ENCODE measurements at places on chromosomes 13 and 19.
A peak's percentile ranks its signal among the peaks of the same experiment; 100 is the strongest.

DNA sequence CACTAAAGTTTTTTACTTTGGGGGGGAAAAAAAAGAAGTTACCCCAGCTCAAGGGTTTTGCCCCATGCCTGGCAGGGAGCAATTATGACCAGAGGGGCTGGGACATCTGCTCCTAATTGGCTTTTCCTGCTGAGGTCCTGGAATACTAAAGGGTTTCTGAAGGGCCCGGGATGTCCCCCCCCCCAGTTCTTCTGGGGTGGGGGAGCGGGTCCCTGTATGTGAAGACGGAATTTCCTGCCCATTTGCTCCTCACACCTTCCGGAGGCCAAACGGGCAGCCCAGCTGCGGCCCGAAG, 1.1 kb upstream of the DLL3 start:
- no peak for DNase-seq

GRCh38 chr13:30362869-30363268, 55.5 kb upstream of the KATNAL1 start:
- no peak for DNase-seq

DNA sequence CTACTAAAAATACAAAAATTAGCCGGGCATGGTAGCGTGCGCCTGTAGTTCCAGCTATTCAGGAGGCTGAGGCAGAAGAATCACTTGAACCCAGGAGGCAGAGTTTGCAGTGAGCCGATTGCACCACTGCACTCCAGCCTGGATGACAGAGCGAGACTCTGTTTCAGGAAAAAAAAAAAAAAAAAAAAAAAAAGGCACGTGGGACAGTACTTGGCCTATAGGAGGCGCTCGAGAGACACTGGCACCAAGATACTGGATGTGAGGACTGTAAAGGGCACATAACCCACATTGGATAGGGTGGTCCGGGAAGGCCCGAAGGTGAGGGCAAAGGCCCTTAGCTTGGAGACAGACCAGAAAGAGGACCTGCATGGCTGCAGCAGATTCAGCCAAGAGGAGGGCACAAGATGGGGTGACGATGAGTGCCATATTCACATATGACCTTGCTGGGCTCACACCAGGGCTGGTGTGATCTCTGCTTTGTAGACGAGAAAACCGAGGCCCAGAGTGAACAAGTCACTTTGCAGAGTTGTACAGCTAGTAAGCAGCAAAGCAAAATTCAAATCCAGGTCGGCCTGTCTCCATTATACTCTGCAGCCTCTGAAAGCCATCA, 89.4 kb downstream of the DPF1 start:
- DNase-seq = peak; percentile 55

DNA sequence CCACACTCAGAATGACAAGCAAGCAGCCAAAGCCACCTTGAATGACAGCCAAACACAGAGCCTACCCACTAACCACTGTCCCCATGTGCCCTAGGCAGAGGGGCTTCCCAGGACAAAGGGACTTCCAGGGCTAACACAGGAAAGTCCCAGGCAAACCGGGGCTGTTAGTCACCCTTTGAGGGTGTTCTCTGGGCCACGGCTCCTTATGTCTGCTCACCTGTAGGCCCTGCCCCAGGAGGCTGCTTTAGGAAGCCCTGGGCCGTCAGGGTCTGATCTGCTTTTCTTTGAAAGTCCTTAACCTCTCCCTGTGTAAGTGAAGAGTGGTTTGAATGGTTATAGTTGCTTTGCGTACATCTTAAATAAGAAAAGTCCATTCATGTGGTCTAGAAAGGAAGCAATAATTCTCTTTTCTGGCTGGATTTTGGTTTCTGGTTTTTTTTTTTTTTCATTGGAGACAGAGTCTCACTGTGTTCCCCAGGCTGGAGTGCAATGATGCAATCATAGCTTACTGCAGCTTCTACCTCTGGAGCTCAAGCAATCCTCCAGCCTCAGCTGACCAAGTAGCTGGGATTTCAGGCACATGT, 161.4 kb downstream of the EFNB2 start:
- peak; percentile 88 for DNase-seq

- no peak for DNase-seq
These were observed 6.3 kb upstream of the NLRP2 start for GRCh38 chr19:54959840-54960239.

DNA sequence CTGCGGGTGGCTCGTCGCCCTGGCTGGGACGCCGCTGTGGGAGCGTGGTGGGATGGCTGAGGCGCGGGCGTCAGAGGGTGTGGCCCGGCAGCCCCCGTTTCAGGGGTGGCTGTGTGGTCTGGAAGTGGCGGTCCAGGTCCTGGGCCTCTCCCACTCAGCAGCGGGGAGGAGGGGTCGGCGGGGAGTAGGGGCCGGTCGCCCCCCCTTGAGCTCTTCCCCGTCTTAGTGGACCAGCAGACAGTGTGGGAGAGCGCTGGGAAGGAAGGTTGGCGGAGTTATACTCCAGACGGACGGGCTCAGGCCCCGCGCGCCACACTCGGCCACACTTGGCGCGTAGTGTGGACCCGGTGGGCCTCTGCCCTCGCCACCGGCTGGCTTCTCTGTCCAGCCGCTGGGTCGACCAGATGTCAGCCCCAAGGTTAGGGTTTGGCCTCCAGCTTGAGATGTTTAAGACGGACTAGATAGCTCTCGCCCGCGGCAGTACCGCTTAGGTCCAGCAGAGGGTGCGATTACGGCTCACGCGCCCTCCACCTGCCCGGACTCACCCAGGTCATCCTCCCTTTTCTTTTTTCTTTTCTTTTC, 21.7 kb upstream of the ZNF429 start:
- DNase-seq = no peak

DNA sequence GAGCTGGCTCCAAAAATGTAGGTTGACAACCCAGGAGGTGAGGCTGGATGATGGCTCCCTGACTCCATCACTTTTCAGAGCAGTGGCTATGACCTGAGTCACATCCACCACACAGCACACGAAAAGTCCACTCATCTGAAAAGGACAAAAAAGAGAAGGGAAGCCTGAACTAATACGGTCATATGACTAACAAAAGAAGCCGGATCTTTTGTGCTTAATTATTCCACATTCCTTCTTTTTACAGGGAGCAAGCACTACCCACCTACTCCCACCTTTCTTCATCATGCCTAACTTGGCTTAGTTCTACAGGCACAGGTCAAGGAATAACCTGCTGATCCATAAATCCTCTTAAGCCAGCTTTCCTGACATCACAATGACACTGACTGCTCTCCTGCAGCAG, 601.3 kb upstream of the MIR17HG start:
- no peak for DNase-seq

DNA sequence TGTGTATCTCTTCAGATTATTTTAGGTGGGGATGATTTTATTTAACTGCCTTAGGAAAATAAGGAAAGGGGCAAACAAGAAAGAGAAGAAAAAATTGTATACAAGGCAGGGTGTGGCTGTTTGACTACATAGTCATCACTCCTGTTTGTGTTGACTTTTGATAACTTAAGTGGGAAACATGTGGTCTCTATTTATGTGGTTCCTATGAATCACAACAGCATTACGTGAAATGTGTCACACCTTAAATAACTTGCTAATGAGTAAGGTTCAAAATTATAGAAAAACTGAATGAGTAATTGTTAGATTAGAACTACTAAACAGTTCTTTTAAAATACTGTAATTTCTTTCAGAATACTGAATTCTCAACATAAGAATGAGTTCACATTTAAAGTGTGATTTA, 69.3 kb downstream of the LMO7 start:
- DNase-seq = peak; percentile 93
